ENCODE measurements at places on chromosomes 2 and 18.
A peak's percentile ranks its signal among the peaks of the same experiment; 100 is the strongest.

GRCh38 chr2:238231251-238231793 lies 8.5 kb downstream of the HES6 start:
- DNase-seq = peak; percentile 24

GRCh38 chr2:236208019-236208926 lies 40.1 kb upstream of the GBX2 start:
- DNase-seq = no peak

- DNase-seq = no peak
These were observed 575.3 kb upstream of the RAB6C start for GRCh38 chr2:129404000-129404685.

DNA sequence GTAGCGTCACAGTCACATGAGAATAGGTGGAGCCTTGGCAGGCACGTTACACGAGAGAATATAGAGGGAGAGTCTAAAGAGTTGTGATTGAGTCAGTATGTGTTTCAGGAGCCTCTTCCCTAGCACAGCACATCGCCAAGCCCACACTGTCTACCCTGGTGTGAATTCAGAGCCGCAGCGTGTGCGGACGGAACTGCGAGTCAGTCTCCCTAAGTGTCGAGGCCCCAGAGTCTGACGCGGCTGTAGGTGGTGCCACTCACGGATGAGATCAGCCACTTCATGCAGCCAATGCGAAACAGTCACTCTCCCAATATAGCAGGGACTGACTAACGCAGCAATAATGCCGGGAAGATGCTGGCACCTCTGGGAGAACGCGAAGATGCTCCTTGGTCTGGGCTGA lies 587.3 kb upstream of the ID2 start:
- DNase-seq = no peak

DNA sequence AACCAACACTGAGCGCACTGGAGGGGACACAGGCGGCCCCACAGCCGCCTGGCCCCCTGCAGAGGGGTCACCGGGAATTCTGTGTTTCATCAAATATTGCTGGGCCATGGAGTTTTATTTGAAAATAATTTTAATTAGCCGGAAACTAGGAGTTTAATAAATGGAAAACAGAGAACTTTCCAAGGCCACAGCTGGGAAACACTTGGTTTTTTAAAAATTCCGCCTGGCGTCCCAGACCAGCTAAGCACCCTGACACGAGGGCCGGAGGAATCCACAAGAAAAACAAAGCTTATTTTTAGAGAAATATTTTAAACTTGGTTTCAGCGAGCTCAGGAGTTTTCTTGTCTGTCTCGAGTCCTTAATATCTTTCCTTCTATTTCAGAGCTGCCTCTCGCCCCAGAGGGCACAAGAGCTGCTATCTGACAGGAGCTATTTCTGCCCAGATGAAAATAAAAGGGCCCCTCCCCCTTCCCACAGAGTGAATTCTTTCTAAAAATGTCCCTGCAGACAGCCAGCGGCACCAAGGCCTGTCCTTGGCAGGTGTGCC lies 8.2 kb downstream of the ZFP36L2 start:
- no peak for DNase-seq

GRCh38 chr2:205800773-205801172 lies 118.5 kb downstream of the NRP2 start:
- no peak for DNase-seq

DNA sequence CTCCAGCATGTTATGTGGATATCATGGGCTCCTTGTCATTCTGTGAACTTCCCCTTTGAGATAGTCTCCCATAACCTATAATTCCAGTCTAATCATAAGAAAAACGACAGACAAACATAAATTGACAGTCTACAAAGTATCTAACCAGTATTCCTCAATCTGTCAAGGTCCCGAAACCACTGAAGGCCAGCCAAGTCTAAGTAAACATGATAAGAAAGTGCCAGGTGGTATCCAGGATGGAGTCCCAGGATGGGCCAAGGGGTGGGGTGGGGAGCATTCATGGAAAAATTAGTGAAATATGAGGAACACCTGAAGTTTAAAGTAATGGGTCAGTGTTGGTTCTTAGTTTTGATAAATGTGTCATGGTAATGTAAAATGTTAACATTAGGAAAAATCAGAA lies 355.5 kb downstream of the DPP10 start:
- DNase-seq = no peak

DNA sequence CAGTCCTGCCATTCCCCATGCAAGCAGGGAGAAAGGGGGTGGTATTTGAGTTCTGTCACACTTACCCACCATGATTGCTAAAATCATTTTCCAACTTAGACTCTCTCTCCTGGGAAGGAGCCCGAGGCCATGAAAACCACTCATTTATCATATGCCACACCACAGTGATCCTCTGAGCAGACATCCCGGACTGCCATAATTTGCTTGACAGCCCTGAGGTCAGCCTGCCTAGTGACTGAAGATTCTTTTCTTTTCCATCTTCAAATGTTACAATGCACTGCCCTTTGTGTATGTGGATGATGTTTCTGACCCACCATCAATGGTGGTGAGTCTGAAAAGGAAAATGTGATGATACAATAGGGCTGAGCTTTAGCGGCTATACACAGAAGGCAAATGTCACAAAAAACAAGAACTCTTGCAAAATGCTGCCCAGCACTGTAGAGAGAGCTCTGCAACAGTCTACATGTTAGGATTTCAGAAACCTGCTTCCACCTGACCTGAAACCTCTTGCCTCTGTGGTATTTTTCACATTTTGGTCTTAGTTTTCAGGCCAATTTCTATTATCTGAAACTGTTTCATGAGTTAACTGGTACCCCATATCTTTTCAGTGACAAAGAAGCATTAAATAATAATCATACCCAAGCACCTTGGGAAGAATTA lies 272.8 kb downstream of the ZNF385B start:
- DNase-seq = no peak

DNA sequence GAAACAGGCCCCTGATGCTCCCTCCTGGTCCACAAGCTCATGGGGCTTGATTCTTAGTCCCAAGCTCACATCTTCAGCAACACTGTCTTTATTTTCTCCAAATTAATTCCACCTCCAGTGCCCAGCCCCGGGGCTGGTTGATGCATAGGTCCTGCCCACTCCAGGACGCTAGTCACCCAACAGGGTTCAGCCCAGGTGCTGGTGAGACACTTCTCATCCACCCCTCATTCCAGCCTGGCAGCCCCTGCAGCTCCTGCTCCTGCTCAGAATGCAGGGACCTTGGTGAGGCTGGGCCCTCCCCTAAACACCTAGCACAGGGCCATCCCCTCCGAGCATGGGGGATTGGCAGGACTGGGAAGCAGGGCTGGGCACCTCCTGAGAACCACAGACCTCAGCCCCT lies 25.7 kb downstream of the STEAP3 start:
- DNase-seq = no peak

- DNase-seq = peak; percentile 32
These were observed 151.1 kb downstream of the SMAD2 start for GRCh38 chr18:47779381-47779780.

- peak; percentile 75 for DNase-seq
These were observed 1652.3 kb upstream of the SLC39A10 start for GRCh38 chr2:194004590-194005206.

DNA sequence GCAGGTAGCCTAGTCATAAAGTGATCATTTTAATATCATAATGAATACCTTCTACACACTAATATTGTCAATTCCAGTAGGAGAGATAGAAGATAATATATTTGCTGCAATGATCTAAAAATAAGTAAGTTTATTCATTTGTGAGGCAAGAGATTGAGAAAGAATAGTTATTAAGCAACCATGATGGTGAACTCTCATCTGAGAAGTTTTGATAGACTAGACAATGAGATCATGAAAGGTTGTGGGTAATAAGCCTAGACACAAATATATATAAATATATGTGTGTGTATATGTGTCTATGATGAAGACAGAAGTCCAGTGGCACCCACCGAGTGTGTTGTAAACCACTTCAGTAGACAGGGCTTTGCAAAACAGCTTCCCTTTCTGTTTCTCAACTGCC lies 181.0 kb upstream of the CHST9 start:
- DNase-seq = no peak

DNA sequence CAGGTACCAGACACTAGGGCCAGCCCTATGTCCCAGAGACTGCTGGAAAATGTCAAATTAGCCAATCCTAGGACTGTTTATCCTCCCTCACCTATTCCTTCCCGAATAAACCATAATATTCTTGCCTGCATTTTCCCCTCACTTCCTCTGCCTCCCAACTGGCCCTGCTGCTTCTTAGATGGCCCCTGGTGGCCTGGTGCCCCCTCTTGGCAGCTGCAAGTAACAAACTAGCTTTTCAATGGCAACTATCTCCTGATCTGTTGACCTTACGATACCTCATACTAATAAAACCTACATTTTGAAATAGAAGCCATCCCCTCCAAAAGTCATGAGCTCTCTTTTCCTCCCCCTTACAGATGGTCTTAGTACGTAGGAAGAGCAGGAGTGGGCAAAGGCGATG lies 132.0 kb downstream of the ALPK2 start:
- DNase-seq = peak; percentile 35

- DNase-seq = peak; percentile 10
These were observed 14.9 kb downstream of the DPP4 start for GRCh38 chr2:162058973-162059668.

DNA sequence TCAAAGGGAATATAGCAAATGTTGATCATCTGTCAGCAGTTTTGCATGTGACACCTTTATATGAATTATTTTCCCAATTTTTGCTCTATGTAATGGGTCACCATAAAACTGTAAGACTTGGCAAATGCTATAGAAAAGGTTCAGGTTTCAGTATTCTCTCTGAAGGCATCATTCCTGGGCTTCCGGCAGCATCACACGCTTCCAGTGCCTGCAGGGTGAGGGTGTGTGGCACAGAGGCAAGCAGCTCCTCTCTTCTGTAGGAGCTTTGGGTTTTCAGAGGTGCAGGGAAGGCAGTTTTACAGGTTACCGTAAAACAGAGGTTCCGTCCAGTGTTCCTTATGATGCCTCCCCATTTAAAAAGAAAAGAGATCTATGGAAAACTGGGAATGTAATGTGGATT lies 18.8 kb downstream of the COA5 start:
- no peak for DNase-seq

DNA sequence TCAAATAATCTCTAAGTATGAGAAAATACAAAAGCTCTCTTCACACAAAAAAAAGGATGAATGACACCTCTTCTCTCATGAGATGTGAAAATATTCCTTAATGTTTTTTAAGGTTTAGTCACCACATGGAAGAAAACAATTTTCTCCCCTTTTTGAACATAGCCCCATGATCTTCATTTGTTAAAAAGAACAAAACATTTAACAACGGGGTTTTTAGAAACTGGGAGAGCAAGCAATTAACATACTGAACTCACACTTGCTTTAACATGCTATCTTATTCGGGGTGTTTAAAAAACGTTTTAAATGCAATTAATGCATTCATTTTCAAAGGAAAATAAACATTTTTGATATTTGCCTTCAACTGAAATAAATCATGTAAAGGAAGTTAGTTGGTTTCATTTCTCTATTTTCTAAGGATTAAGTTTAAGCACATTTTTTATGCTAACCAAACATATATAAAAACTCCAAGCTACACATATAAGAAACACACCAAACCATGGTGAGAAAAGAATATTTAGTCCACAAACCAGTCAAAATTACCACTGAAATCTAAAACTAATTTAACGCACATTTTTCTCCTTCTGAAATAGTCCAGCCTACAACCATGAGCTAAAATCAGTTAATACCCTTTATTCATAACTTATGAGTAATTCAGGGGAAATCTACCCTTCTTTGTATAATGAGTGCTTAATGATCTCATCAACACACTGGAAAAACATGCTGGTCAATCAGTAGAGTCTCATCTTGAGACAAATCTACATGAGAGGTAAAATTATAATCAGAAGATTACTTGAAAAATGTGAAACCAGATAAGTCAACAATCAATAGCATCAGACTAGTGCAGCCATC lies 8.2 kb downstream of the FBXO11 start:
- DNase-seq = no peak

DNA sequence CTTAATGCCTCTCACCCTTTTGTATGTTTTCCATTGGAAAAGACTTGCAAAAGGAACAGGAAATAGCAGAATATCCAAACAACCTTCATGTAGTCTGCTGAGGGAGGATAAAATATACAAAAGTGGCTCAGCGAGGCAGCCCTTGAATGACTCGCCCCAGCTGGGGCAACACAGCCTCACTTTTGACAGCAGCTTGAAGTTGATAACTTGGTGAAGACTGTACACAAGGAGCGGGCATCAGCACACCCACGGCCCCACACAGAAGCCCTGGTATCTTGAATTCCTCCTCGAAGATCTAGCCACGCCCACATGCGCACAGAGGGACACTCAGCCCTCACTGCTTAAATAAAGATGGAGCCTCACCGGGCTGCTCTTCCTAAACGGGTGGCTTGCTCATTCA lies 161.0 kb downstream of the IRS1 start:
- DNase-seq = peak; percentile 34

- DNase-seq = no peak
These were observed 1.5 kb upstream of the DGUOK start for GRCh38 chr2:73925033-73925704.

DNA sequence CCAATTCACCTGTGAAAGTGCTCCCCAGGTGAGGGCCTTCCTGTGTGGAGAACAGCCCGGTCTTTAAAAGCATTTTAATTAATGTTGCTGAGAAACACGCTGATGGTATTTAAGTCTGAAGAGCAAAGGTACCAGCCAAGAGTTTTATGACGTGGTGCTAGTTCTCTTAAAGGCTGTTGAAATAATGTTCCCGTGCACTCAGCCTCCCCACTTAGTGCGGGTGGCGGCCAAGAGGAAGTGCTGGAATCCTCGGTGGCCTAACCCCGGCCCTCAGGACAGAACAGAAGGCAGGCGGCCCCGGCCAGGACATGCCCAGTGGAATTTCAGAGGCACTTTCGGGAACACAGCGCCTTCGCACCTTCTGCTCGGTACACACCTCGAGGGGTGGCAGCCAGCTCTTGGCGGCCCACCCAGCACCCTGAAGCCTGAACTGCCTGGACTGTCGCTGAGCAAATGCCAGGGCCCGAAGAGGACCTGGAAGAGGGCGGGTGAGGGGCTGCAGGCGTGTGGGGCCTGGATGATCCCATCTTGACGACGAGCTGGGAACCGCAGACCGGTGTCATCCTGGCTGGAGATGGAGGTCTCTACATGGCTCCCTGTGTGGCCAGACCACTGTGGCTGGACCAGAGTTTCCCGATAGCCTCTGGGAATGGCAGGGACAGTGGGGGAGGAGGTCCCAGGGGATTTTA lies 142.9 kb downstream of the ASB1 start:
- no peak for DNase-seq

GRCh38 chr2:226869371-226869770 lies 33.5 kb downstream of the RHBDD1 start:
- DNase-seq = no peak

GRCh38 chr2:149164827-149165226 lies 126.3 kb downstream of the LYPD6B start:
- DNase-seq = no peak

All from ELR (cell line).